NCI-H2227 treated with DMSO at 0.1 percent for 48 hours (cell line): ENCODE measurements at places on chromosomes 11 and 22.

GRCh38 chr22:33400061-33400840 lies 342.1 kb upstream of the SYN3 start:
- DNase-seq, result no peak

DNA sequence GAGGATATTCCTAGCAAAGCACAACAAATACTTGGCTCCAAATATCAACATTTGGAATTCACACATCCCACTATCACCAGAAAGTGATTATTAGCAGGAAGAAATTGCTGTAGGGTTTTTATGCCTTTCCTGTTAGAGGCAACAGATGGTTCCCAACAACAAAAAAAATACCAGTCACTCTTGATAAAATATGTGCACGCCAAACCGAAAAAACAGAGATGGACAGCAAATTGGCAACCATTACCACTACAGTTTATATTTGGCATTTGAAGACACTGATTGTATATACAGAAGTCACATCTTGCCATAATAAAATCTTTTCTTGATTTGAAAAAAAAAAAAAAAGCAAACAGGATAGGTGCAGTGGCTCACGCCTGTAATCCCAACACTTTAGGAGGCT lies 78.2 kb downstream of the TMPRSS5 start:
- no peak for DNase-seq

- no peak for DNase-seq
Observed at GRCh38 chr11:94796863-94797262, 28.7 kb downstream of the AMOTL1 start.

GRCh38 chr22:40813912-40814315 lies 5.2 kb downstream of the SLC25A17 start:
- no peak for DNase-seq

DNA sequence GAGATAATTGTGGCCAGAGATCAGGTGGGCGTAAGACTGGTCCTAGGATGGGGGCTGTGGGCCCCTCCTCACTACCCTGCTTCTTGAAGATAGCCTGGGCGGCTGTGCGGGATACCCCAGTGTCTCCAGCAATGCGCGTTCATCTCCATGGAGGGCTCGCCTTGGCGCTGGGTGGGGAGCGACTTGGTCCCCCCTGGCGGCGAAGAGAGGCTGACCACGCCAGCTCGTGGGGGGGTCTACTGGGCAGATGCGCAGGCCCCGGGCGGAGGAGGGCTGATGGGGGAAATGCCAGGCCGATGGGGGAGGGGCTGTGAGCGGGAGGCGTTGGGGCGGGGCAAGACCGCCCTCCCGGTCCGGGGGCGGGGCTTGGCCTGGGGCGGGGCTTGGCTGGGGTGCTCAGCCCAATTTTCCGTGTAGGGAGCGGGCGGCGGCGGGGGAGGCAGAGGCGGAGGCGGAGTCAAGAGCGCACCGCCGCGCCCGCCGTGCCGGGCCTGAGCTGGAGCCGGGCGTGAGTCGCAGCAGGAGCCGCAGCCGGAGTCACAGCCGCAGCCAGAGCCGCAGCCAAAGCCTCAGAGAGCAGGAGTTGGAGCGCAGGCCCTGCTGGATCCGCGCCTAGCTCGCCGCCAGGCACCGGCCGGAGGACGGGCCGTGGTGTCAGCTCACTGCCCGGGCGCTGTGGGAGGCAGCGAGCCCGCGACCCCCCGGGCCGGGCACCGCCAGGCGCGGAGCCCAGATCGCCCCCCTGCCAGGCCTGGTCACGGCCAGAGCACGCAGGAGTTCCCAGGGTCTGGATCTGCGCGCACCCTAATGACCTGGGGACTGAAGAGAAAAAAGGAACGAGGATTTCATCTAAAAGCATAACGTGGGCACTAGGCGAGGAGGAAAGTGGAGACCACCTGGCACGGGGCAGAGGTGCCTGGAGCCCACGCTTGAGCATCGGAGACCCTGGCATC lies at the start of gene SLC35E4:
SLC35E4 (plus strand) TSS at position 509 of the 953 bp plus-strand sequence. CDS start 670 bp downstream, outside the sequence.
- DNase-seq, result peak; percentile 68

- DNase-seq, result no peak
Observed at GRCh38 chr11:105073456-105074165, 28.5 kb upstream of the CARD16 start.

- no peak for DNase-seq
Observed at GRCh38 chr11:17798716-17799115, 64.1 kb downstream of the KCNC1 start.

- no peak for DNase-seq
Observed at GRCh38 chr22:35617137-35617755, at the start of gene MB. TSS of gene MB (minus strand) at chr22:35617329. CDS start at chr22:35617257, 72 bp downstream.

- peak; percentile 1 for DNase-seq
Observed at GRCh38 chr11:129853518-129854231, 38.0 kb downstream of the TMEM45B start.

DNA sequence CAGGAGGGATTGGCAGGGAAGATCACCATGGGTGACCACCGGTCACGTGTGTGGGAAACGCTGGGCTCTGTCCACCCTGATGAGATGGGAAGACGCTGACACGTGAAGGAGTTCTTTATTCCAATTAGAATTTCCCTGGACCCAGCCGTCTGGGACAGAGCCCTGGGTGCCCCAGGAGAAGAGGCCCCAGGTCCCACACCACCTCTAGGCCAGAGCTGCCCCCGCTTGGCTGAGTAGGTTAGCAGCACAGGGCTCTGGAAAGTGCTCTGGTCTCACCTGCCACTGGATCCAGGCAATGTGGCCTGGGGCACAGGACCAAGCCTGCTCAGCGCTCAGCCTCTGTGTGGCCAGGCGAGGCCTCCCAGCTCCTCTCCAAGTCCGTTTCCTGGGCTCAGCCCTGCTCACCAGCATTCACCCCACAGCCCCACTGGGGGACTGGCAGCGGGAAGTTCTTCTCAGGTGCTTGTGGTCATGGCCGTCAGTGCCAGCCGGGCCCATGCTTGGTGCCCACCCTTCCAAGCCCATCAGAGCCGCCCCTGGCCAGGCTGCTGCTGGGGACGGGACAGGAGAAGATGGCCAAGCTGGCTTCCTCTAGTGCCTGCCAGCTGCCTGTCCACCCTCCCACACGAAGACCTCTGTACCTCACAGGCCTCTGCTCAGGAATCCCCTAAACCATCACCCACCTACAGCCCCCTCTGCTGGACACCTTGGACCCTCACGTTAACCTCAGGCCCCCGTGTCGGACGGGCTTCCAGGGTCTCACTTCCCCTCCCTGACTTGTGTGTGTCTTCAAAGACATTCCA lies 62.5 kb upstream of the FGF3 start:
- DNase-seq, result no peak

GRCh38 chr11:85096939-85097338 lies 530.2 kb downstream of the DLG2 start:
- DNase-seq, result no peak

DNA sequence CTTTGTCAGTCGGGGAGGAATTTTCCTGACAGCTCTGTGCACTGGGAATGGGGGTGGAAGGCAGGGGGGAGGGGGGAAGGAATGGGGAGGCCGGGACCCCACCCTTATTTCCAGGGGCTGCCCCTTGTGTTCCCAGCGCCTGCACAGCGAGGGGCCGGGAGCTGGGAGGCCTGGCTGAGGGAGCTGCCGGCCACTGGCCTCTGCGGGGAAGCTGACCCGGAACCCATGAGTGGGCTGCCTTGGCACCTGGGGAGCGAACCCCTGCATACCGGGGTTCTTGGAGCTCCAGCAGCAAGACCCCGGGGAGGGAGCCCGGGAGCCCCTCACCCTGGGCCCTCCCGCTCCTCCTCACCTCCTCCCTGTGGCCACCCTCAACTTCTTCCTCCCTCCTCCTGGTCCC lies 3.5 kb downstream of the H19 start:
- no peak for DNase-seq

- DNase-seq, result no peak
Observed at GRCh38 chr11:80726236-80726635, 1285.4 kb upstream of the TENM4 start.

DNA sequence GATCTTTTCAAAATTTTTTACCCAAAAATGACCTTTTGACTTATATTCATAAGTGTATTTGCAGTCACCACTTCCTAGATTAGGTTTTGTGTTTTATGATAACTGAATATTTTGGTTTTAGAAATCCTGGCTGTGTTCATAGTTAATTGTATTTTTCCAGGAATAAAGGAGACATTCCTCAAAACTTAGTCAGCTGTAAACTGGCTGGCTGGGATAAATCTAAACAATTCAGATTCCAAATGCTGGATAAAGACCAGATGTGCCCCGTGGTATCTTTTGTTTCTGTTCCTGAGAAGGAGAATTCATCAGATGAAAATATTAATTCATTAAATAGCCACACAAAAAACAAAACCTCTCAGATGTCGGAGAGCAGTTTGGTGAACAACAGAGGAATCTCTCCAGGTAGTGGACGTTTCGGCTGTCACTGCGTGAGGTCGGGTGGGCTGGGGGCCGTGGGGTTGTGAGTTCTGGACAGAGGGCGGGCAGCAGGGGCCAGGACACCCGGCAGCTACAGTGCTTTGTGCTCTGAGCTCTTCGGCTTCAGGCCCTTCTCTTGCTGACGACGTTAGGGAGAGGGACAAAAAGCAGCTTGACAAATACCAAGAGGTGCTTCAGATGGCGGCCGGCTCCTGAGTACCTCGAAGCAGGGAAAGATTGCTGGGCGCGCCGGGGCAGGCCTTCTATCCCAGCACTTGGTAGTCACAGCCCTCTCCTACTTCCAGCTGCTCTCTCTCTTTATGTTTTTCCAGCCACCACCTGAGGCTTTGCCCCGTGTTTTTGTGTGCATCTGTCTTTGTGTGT lies 24.6 kb downstream of the MOV10L1 start:
- no peak for DNase-seq

DNA sequence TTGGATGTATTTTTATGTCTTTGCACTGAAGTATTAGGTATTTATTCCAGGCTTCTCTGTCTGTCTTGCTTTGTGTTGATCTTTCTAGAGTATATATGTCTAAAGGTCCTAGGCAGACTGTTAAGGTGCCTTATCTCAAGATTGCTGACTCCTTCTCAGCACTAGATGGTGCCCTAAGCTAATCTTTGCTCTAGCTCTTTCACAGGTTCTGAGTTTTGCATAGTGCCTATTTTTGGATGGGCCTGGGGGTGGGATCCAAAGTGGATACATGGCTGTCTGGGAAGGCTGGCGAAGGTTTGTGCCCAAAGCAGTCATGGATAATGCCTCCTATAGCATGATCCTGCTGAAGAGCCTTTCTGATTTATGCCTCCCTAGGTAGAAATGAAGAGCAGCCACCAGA lies 154.9 kb downstream of the TRPC6 start:
- no peak for DNase-seq
